ENCODE measurements at places on chromosomes 16 and 17.

GRCh38 chr17:83153681-83154310, 74.4 kb downstream of the METRNL start:
- no peak for DNase-seq

DNA sequence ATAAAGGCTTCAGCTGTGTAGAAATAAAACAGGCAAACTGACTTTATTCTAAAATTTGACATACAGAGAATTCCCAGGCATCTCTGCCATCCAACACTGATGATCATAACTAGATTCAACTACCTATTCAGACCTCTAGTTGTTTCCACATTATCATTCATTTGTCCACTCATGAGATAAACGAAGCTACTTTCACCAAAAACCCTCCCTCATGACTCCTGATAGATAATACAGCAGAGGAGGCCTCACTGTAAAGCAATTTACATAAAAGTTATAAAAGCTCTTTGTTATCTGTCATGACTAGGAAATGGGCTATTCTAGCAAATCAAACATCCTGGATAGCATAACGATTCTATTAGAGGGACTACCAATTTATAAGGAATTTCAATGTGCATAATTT, 19.6 kb upstream of the RFFL start:
- no peak for DNase-seq

- DNase-seq, result no peak
Measured at GRCh38 chr17:10652984-10653659, 4.0 kb downstream of the MYH3 start.

- DNase-seq, result no peak
Measured at GRCh38 chr17:15260376-15261257, 4.5 kb downstream of the PMP22 start.

DNA sequence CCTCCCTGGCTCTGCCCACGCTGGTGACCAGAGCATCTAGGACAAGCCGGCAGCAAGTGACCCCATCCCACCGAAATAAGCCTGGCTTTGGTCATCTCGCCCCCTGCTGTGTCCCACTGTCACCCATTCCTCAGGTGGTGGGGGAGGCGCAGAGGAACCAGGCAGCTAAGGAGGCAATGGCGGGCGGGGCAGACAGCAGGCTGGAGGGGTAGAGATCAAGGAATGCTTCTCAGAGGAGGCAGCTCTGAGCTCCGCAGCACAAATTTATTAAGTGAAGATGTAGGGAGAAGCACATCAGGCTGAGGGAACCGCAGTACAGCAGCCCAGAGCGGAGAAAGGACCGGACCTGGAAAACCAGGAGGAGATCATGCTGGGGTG, 7.5 kb upstream of the KREMEN2 start:
- DNase-seq, result no peak

- peak; percentile 27 for DNase-seq
Measured at GRCh38 chr16:19179546-19180490, 11.8 kb downstream of the SYT17 start.

DNA sequence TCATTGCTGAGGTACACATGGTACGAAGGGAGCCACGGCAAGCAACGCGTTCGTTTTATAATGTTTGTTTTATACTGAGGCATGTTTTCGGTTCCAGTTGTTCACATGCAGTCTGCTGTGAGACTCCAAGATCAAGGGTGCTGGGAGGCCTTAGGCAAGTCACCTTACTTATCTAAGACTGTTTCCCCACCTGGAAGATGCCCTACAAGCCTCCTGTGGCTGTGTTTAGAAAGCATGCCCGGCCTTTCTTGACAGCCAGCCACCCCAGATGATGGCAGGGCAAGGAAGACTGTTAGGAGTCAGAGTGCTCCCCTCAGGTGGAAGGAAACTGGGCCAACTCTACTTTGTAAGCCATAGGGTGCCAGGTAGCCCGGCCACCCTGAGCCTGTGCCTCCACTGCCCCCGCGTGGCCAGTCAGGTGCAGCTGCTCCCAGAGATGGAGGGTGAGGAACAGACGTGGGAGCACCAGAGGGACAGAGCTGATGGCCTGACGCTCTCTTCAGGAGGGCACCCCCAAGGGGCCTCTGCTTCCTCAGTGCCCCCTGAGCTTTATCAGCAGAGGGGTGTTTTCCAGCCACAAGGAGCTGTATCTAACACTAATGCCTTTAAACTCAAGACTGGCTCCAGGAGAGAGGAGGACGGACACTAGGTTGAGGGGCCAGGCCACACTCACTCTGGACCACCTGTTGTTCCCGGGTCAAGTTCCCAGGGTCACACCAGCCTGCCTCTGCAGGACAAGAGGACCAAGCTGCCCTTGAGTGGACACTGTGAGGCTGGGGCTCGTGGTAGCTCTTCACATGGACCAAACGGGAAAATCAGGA, 5.4 kb downstream of the NAT9 start:
- DNase-seq, result peak; percentile 45

- DNase-seq, result no peak
Measured at GRCh38 chr16:73150786-73151185, 102.9 kb upstream of the ZFHX3 start.

DNA sequence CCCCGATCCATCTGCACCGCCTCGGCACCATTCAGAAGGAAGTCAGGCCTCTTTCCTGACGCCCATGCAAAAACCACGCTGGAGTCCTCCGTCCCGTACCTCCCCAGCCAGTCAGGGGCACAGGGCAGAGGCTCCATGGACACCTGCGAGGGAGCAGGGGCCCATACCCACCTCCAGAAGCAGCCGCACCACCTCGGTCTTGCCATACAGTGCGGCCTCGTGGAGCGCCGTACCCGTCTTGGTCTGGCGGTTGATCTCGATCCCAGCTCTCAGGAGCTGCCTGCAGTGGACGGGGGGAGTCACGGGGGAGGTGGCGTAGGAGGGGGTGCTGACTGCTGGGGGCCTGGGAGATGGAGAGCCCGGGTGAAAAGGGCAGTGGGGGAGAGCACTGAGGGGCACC, 9.2 kb downstream of the CASKIN2 start:
- no peak for DNase-seq

DNA sequence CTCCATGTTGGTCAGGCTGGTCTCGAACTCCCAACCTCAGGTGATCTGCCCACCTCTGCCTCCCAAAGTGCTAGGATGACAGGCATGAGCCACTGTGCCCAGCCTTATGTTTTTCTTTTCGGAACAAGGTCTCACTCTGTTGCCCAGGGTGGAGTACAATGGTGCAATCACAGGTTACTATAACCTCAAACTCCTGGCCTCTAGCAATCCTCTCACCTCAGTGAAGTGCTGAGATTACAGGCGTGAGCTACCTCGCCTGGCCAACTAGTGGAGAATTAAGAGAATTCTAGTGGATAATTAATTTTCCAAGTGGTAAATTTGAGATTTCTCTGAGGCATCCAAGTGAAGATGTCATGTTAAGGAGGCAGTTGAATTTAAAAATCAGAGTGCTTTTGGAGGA, 2.9 kb upstream of the FBXO47 start:
- DNase-seq, result no peak

DNA sequence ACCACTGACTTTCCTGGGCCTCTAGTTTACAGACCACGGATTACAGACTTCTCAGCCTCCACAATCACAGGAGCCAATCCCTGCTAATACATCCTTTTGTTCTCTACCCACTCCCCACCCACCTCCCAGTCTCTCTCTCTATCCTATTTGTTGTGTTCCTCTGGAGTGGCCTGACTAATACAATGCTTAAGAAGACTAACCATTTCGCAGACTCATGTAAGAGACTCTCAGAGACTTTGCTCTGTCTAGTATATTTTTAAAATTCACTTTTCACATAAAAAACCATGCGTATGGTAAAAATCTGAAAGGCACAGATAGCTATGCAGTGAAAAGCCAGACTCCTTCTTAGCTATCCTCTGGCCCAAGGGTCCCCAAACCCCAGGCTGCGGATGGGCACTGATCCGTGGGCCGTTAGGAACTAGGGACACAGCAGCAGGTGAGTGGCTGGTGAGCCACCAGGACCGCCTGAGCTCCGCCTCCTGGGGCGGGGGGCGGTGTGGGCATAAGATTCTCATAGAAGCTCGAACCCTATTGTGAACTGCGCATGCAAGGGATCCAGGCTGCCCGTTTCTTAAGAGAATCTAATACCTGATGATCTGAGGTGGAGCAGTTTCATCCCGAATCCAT, 7.6 kb downstream of the PIK3R6 start:
- no peak for DNase-seq

DNA sequence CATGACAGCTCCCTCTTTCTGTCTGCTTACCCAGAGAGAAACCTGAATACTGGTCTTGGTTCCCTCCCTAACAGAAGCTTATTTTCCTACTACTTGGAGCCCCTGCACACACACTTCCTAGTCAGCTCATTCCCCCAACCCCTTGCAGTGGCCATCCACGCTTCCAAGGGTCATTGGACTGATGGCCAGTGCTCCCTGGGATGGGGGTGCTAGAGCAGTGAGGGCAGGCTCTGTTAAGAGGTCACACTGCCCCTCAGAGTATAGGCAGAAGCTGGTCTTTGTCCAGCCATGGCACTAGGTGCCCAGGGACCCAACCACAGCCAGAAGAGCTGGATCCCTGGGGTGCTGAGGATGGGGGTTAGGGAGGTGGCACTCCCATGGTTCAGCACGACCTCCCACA, 12.5 kb downstream of the DRC3 start:
- DNase-seq, result no peak

GRCh38 chr17:3730881-3731429, 7.3 kb downstream of the HASPIN start:
- DNase-seq, result no peak

DNA sequence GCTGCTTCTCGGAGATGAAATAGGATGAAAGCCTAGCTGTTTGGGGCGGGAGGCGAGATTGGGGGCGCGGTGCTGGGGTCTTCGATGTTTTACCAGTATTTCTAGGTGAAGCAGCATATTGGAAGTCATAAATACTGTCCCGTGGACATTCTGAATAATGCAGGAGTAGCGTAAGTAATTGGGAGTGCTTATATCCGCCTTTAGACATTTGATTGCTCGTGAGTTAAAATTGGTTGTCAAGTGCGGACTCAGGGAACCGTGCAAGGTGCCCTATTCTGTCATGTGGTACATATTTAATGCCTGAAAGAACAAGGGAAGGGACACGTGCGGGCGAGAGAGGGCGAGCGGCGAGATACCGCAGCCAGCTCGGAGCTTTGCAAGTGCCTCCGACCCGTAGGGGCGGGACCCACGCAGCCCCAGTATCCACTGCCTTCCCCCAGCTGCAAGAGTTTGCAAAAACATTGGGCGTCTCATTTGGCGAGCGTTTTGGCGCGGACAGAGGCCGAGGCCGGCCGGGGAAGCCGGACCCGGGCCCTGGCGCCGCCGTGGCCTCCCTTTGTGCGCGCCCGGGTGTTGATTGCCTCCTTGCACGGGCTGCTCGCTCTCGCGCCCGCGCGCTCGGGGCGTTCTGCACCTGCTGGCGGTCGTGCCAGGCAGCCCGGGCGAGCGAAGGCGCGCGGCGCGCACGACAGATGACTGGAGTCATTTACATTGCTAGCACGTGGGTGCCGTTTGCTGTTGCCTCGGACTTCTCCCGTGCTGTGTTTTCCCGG, 849.8 kb upstream of the RBFOX1 start:
- DNase-seq, result no peak

- DNase-seq, result no peak
Measured at GRCh38 chr16:82134846-82135245, 35.2 kb downstream of the MPHOSPH6 start.

- DNase-seq, result no peak
Measured at GRCh38 chr17:60857556-60858080, 180.0 kb downstream of the BCAS3 start.

- DNase-seq, result no peak
Measured at GRCh38 chr17:7177954-7178477, 1.2 kb downstream of the ASGR1 start.

DNA sequence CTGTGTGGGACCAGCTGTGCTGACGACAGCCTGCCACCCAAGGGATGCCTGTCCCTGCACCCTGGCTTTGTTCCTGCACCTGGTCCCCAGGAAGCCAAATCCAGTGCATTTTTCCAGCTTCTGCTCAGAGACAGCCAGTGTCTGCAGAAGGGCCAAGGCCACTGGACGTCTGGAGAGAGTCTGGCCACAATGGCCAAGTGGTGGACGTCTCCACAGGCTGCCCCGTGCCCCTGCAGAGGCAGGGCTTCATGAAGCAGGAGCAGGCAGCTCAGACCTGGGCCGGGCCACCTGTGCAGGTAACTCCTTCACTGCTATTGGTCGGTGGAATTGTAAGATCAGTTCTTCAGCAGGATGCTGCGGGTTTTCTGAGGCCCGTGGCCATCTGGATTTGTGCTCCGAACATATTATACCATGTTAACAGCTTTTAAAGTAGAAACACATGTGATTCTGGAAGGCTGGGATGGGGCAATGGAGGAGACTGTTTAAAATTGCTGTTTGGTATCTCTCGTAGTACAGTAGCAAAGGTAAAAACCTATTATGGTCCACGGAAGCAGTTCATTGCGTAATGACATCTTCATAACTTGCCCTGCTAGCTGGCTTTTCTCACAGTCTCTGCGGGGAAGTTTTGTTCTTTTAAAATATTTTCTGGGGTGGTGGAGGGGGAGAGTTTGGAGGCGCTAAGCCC, 185.3 kb downstream of the CCDC182 start:
- DNase-seq, result no peak

GRCh38 chr16:62548095-62548494, 511.9 kb upstream of the CDH8 start:
- DNase-seq, result no peak

- peak; percentile 72 for DNase-seq
Measured at GRCh38 chr17:50169121-50169764, 3.4 kb downstream of the SGCA start.

- no peak for DNase-seq
Measured at GRCh38 chr17:7249214-7249613, 2.3 kb downstream of the CTDNEP1 start.

DNA sequence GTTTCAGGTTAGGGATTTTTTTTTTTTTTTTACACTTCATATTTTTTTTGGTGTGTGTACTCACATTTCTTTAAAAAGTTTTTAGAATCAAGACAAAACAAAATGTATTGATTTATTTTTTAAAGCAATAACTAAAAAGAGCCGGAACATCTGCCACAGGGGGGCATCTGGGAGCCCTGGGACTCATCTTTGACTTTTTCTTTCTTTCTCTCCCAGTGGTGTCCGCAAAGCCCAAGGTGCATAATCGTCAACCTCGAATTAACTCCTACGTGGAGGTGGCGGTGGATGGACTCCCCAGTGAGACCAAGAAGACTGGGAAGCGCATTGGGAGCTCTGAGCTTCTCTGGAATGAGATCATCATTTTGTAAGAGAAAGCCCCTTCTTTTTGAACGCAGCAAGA, 36.3 kb downstream of the WWP2 start:
- DNase-seq, result no peak

- DNase-seq, result no peak
Measured at GRCh38 chr16:11788914-11789313, 8.1 kb downstream of the ZC3H7A start.

- no peak for DNase-seq
Measured at GRCh38 chr16:2686912-2687507, 4.7 kb downstream of the KCTD5 start.

DNA sequence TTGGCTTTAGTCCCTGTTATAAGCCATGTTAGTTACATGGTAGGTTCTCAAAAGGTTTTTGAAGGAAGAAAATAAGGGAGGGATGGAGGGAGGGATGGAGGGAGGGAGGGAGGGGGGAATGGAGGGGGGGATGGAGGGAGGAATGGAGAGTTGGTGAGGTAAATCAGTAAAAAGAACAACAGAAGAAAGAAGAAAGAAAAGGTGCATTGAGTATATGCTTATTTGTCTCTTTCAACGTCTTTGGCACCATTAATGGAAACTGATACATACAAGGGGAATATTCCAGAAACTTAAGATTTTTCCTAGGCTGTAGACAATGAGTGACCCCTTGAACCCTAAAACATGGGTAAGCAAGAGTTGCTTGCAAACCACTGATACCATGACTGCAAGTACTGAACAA, 1056.3 kb downstream of the CDH11 start:
- no peak for DNase-seq
